Stimulated activated CD4-positive, alpha-beta T cell treated with anti-CD3 and anti-CD28 coated beads, Interleukin-15, amount 100 ng/mL, for 24 hours (primary cell): ENCODE measurements at places on chromosomes 1 and 21.
A peak's percentile ranks its signal among the peaks of the same experiment; 100 is the strongest.

DNA sequence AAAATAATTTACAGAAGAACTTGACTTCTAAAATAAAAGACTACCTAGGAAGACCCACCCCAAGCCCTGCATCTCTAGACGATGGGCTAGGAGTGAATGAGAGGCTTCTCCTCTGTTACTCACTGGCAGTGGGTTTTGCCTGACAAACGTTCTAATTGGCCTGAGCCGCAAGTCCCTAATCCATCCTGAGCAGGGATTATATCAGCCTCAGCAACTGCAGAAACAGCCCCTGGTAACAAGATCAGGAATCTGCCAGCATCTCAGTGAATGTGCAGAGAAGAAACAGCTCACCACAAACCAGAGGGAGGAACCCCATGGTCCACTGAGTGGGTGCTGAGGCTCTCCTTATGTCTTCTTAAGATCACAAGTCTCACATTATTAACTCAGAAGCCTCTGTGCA is 240.6 kb downstream of the BRINP2 start:
- DNase-seq, result no peak

DNA sequence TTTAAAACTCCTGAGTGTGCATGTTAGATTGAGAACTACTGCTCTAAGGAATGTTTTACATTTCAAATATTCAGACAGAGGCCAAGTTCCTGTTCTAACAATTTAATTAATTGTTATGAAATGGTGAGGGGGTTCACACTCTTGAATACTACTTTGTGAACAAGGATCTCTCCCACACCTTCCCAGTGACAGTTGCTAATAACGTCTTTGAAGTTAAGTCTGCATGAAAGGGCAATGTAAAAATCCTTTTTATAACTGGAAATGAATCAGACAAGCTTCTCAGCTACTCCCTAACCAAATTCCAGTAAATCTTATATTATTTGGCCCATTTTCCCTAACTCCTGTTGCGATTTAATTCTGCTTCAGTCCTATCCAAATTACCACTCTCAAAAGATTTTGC is 828.5 kb upstream of the ADAMTS5 start:
- no peak for DNase-seq

- DNase-seq, result no peak
These were observed 19.2 kb downstream of the SLC9A1 start for GRCh38 chr1:27135541-27136235.

DNA sequence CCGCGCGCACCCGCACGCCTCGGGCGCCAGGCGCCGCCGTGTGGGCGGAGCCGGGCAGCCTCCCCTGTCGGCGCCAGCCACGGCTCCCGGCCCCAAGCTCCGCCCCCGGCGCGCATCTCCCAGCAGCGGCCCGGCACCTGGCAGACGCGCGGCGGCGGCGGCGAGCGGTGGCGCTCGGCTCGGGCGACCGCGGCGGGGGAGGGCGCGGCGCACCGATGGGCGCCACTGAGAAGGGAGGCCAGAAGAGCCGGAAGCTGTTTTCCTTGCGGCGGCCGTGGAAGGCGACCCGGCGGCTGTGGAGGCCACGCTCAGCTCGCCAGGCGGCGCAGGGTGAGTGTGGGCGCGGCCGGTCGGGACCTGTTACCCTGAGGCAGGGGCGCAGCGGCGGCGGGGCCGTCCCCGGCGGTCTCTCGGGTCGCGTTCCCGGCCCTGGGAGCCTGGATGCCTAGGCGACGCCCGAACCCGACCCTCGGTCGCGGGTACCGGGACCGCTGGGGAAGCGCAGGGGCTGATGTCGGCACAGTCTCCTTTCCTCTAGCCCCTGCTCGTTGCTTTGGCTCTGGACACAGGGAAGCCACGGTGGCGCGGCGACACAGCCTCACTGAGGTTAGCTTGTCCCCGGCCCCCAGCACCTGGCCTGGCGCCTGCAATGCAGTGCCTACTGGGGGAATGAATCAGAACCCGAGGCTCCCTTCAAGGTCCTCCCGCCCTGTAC is 54.9 kb upstream of the DNAJC6 start:
- DNase-seq, result peak; percentile 92

- DNase-seq, result no peak
These were observed 161.4 kb downstream of the MAGI3 start for GRCh38 chr1:113551728-113552127.

DNA sequence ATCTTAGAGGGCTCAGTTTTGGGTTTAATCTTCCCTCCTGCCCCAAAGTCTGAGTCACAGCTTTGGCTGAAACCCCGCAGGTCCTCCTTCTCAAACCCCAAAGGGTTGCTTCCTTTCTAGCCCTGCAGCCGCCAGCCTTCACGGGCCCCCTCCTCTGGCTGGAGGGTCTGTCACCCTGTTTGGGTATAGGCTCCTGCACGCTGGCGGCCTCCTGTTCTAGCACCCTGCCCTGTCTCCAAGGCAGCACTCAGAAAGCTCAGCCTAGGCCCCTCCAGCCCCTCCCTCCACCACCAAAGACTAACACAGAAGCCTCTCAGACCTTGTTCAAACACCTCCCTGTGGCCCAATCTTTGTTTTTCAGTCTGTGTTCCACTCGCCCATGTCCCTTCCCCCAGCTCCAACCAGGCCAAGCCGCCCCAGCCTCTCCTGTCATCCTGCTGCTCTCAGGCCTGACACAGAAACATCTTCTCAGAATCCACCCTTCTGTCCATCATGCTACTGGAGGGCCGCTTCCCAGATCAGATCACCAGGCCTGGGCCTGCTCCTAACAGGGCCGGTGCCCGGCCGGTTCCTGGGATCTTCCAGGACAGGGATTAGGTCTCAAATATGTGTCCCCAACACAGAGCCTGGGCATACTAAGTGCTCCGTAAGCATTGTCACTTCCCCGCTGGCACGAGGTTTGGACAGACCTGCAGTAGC is 35.6 kb downstream of the HTR6 start:
- no peak for DNase-seq

DNA sequence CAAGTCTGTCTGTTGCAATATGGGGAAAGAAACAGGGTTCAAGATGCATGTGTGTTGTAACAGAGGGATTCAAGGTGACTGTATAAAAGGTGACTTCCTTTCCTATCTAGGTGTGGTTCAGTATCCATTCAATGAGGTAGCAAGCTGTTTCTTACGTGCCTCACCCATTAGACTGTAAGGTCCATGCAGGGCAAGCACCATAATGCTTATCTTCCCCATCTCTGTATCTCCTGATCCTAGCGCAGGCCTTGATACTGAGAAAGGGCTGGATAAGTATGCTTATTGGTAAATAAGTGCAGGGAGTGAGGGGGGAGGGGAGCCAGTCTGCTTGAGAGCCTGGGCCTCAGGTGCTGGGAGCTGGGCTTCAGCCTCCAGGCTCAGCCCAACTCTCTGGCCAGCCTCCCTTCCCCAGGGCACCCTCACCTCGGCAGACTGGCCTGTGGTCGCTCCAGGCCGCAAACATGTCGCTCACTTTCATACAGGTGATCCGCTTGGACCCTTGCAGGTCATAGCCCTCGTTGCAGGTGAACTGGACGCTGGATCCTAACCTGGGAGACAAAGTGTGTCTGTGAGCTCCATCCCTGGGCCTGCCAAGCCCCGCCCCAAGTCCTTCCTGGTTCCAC is 44.5 kb upstream of the HMGB4 start:
- no peak for DNase-seq

- DNase-seq, result no peak
These were observed 21.8 kb downstream of the RSPH1 start for GRCh38 chr21:42474043-42474831.

- DNase-seq, result peak; percentile 30
These were observed 10.3 kb downstream of the RNU1-2 start for GRCh38 chr1:16905868-16906702.

DNA sequence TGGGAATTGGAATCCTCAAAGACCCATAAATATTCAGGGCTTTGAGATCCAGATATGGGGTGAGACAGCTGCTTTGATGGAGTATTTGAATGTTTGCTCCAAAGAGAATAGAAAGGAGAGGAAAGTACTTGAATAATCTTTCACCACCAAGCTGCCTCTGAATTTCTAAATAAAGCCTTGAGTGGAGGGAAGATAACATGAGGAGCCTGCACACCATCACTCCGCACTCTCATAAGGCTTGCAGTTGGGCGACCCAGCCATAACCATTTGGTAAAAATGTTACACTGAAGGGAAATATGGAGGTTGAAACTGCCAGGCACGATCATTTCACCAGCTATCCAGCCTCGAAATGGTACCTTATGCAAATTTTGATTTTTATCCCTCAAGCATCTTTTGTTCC is 38.4 kb downstream of the VCAM1 start:
- DNase-seq, result no peak

DNA sequence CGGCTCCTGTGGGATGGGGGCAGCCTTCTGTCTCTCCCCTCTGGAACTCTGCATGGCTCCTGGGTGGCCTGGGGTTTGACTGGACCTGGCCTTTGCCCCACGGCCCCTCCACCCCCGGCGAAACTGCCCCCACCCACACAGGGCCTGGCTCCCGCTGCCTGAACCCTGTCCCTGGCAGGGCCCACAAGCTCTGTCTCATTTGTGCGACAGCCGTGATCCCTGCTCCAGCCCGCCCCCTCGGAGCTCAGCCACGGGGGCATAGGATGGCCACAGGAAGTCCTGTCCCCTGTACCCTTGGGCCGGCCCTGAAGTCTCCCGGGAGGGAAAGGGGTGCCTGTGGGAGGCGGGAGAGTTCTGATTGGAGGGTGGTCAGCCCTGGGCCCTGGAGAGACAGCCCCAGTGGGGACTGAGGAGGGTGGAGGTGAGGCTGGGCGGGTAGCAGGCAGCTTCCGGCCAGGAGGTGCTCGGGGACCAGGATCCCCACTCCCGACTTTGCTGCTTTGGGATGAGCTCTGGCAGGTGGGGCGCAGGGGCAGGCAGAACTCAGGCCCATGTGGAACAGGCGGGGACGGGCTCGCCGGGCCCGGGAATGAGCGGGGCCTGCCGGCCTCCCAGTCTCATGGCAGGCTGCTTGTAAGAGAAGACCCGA is 45.1 kb downstream of the SLX9 start:
- DNase-seq, result no peak

- DNase-seq, result no peak
These were observed 44.8 kb downstream of the SRSF11 start for GRCh38 chr1:70265946-70266345.

DNA sequence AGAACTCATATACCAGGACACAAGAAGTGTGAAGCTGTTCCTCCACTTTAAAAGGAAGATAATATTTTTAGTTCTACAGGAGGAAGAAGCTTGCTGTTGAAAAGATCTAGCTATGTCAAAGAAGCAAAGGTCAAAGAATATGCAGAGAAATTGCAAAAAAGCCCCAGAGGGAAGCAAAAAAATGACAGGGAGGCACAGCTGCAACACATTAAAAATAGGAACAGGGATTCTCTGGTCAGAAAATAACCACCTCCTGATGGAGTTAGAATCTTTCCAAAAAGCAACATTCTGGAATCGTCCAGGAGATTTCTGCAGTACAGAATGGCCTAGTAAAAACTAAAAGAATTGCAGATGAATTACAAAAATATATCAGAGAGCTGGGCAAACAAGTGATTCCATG is 238.9 kb upstream of the PRMT6 start:
- no peak for DNase-seq

GRCh38 chr1:94027721-94028515 is 93.0 kb downstream of the ABCA4 start:
- DNase-seq, result no peak

GRCh38 chr1:220326578-220326977 is 54.3 kb upstream of the RAB3GAP2 start:
- no peak for DNase-seq

GRCh38 chr1:156358641-156359040 is 10.4 kb upstream of the RHBG start:
- no peak for DNase-seq

DNA sequence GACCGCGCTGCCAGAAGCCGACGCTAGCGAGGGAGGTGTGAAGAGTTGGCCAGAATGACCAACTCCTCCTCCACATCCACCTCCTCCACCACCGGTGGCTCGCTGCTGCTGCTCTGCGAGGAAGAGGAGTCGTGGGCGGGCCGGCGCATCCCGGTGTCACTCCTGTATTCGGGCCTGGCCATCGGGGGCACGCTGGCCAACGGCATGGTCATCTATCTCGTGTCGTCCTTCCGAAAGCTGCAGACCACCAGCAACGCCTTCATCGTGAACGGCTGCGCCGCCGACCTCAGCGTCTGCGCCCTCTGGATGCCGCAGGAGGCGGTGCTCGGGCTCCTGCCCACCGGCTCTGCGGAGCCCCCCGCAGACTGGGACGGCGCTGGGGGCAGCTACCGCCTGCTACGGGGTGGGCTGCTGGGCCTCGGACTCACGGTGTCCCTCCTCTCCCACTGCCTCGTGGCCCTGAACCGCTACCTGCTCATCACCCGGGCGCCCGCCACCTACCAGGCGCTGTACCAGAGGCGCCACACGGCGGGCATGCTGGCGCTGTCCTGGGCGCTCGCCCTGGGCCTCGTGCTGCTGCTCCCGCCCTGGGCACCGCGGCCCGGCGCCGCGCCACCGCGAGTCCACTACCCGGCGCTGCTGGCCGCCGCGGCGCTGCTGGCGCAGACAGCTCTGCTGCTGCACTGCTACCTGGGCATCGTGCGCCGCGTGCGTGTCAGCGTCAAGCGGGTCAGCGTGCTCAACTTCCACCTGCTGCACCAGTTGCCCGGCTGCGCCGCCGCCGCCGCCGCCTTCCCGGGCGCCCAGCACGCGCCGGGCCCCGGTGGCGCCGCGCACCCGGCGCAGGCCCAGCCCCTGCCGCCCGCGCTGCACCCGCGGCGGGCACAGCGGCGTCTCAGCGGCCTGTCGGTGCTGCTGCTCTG is 1.2 kb downstream of the GPR88 start:
- DNase-seq, result peak; percentile 63

- peak; percentile 76 for DNase-seq
These were observed 1.4 kb downstream of the JUN start for GRCh38 chr1:58782178-58783089.

- no peak for DNase-seq
These were observed 19.0 kb upstream of the ZNF678 start for GRCh38 chr1:227544067-227545050.

DNA sequence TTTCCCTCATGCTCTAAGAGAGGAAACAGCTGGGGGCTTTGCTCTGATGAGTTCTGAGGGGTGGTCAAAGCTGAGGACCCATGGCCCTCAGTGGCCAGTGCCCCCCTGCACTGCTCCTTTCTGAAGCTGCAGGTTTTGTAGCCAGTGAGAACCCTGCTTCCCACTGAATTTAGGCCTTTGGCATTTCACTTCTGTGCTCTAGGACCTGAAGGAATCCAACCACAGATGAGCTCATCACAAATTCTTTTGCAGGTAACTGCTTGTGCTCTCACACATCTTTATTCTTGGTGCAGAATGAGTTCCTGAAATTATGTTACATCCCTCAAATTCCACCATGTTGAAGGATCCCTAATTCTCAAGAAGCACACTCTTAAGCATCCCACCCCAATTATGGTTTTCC is 248.7 kb upstream of the IRF2BP2 start:
- DNase-seq, result no peak

- DNase-seq, result no peak
These were observed 1.2 kb upstream of the PIK3C2B start for GRCh38 chr1:204495777-204496176.

- no peak for DNase-seq
These were observed 212.4 kb upstream of the USP24 start for GRCh38 chr1:55427606-55428005.

GRCh38 chr1:197614916-197615692 is 160.2 kb downstream of the DENND1B start:
- peak; percentile 21 for DNase-seq

- DNase-seq, result no peak
These were observed 110.3 kb upstream of the CHRM3 start for GRCh38 chr1:239276051-239276450.

GRCh38 chr1:192877283-192877886 is 68.5 kb downstream of the RGS2 start:
- DNase-seq, result no peak
